Iris pigment epithelial cell (primary cell): ENCODE measurements at places on chromosomes 16 and 17.

DNA sequence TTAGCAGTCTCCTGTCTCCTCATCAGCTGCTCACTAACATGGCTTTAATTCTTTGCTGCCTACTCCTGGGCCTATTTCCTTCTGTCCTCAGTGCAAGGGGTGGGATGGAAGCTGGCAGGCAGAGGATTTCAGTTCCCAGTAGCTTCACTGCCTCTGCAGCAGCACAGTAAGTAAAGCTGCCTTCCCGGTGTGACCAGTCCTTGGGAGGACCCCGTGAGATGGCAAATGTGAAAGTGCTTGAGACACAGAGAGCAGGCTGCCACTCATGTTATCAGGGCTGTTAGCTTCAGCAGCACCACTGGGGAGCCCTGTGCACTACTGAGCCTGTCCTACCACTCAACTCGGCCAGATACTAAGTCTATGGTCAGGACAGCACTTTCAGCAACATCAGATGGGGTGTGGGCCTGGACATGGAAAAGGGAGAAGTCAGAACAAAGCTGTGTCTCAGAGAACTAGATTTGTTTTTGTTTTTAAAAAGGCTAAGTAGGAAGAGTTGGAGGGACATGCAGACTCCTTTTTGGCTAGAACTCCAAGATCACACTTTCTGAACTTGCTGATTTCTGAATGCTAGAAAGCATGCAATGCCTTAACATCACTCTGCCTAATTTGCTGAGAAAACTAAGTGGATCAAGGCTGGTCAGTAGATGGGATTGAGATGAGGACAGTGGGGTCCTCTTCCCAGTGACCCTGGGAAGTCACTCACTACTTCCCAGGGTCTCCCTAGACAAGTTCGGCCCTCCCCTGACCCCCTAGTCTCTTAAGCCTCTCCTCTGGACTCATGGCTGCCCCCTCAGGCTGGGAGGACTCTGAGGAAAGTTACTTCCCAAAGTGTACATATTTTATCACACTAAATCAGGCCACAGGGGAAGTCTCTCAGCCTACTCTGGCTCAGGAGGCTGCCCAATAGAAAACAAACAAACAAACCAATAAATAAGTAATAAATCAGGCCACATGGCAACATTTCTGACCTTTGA, 1.1 kb downstream of the ACSF2 start:
- peak; percentile 39 for DNase-seq

- DNase-seq, result no peak
Measured at GRCh38 chr16:65767125-65767524, 599.4 kb upstream of the CDH5 start.

DNA sequence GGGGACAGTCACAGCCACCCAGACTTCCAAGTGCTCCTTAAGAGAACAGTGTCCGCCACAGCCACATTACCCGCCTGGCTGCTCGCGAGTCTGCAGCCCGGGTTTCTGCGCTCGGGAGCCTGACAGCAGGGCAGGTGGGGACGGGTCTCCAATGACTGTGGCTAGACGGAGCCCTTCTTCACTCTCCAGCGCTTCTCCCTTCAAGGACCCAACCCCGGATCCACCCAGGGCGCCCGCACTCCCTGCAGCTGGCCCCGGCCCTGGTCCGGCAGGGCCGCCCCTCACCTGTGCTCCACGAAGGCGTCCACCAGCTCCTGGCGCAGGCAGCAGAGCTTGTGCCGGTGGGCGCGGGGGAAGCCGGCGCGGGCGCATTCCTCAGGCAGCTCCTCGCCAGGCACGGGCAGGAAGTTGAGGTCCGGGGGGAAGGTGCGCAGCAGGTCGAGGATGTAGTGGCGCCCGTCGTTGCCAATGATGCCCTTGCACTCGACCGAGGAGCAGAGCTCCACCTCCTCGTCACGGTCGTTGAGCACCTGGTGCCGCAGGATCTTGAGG, 13.9 kb downstream of the CLUH start:
- DNase-seq, result no peak

DNA sequence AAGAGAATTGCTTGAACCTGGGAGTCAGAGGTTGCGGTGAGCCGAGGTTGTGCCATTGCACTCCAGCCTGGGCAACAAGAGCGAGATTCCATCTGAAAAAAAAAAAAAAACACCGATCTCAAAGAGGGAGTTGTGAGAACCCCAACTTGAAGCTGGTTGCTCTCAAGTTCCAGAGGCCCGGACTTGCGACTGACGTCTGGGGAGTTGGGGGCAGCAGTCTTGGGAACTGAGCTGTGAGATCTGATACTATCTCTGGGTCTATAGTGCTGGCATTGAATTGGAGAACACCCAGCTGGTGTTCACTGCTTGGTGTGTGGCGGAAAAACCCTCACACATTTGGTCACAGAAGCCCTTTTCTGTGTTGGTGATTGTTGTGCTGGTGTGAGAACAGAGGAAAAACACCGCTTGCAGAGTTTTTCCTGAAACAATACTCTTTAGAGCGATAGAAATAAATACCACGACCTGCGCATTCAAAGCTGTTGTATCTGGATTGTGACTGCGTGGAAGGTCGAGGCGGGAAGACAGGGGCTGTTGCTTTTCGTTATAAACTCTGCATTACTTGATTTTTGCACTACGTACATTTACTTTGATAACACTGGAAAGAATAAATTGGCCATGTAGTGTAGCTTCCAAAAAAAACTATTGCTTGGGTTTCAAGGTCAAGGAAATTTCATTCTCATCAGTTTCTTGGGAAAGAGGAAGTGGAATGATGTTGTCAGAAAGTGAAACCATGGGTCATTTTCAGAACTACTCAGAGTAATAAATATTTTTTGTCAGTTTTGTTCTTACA, 8.8 kb downstream of the SCIMP start:
- DNase-seq, result no peak

- no peak for DNase-seq
Measured at GRCh38 chr17:65559804-65560627, 1.4 kb downstream of the AXIN2 start.

DNA sequence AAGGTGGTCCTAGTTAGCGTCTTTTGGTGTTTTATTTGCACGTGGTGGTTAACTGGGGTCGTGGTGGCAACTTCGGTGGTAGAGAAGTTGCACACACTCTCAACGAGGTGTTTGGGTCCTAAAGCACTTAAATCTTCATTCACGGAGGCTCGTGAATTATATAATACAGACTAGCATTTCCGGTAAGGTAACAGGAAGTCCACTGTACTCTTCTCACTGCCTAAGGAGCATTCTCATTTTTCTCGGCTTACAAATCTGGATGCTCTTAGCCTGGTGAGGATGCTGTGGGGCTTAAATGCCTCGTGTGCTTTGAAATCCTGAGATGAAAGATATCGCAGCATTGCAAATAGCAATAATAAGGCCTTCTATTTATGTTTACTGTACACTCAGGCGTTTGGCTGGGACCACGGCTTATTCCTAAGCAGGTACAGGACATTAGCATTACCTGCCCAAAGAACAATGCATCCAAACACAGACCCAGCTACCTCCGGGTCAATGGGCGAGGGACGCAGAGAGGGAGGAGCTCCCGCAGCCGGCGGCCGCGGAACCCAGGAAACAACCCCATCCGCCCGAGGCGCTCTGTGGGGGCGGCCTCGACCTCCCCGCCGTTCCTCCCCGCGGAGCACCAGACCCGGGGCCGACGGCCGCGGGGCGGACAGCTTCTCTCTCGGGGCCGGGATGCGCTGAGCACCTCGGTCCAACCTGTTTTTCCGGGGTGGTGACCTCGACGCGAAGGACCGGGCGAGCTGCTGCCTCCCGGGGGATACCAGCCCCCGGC, 856 bp downstream of the DNAJA2 start:
- DNase-seq, result peak; percentile 43

DNA sequence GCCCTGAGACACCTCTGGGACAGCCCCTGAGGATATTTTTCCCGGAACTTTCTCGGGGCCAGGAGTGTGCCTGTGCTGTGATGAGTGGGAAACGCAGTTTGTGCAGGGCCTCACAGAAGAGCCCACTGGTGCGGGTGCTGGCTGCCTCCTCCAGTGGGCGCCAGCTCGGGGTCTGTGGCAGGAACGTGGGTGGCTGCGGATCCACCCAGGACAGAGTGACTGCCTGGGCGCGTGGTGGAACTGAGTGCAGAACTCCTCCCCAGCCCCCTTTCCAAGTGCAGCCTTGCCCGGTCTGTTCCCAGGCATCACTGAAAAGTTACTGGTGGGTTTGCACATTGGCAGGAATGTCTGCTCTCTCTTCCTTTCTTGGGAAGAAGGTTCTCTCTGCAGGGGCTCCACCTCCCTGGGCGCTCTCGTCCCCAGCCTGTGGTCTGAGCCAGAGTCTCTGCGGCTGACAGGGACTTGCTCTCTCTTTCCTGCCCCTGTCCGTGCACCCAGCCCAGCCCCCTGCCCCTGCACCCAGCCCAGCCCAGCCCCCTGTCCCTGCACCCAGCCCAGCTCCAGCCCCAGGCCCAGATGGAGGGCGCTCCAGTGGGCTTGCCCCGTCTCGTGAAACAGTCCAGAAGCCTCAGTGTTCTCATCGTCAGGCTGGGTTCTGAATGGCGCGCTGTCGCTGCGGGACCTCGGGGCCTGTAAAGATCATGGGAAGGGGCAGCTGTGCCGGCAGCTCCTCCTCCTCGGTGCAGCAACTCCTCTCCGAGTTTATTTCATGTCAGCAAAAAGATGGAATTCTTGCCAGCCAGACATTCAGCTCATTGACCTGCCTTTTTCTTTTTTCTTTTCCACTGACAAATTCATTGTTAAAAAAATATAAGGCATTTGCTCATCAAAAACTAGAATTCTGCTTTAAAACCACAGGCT, 117.5 kb downstream of the BANP start:
- DNase-seq, result no peak

GRCh38 chr16:50436271-50436670, 67.5 kb upstream of the BRD7 start:
- DNase-seq, result no peak

DNA sequence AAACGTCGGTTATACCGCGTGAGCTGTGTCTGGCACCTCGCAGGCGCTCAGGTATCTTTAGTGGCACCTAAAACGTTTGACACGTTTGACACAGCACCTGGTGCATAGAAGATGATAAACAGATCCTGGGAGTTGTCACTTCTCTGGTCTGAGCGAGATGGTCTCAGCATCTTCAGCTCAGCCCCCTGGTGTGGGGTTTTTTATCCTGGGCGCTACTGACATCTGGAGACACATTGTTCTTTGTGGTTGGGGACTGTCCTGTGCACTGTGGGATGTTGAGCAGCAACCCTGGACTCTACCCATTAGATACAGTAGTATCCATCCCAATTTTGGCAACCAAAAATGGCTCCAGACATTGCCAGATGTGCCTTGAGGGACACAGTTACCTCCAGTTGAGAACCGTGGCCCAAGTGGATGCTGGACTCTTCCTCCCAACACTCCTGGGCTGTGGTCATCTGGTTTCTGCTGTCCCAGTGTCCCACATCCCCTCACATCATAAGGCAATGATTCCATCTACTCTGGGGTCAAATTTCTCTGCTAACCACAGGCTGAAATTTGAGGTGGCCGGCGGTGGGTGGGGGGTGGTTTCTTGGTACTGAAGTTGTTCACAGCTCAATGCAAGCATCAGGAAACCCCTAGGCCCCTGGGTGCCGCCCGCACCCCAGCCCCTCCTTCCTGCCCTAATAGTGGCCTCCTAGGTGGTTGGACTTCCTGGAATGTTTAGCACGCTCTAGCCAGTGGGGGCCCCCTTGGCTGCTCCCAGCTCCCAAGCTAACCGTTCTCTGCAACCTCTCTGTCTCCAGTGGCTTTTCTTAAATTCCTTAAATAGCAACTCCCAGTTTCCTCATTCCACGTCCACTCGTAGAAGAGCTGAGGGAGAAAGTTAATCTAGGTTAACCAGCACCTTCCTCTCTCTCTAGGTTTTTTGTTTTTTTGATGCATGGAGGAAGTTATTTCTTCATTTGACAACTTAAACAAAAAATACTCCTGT, 124.8 kb downstream of the ABCC1 start:
- peak; percentile 96 for DNase-seq

DNA sequence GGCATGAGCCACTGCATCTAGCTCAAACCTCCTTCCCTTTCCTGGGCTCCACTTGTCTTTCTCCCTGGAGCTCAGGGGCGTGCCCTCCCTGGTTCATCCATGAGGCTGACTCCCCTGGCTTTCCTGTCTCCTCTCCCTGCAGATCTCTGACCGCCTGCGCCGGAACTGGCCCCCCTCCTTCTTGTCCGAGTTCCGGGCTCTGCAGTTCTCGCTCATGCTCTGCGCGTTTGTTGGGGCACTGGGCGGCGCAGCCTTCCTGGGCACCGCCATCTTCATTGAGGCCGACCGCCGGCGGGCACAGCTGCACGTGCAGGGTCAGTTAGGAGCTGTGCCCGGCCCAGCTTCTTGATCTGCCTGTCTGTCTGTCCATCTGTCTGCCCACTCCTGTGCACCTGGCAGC, 1.2 kb upstream of the LAT start:
- no peak for DNase-seq

DNA sequence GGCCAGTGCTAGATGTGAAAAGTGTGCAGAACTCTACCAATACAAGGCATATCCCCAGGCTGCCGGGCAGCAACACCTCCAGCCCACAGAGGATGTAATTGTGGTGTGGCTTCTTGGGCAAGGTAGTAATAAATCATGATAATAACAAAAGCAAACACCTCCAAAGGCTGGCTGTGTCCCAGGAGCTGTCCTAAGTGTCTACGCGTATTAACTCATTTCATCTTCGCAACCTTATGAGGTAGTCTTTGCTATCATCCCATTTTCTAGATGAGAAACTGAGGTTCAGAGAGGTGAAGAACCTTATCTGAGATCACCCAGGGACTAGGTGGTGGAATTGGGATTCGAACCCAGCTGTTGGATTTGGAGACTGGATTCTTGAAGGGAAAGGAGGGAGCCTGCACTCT, 5.3 kb downstream of the PDK2 start:
- no peak for DNase-seq

- DNase-seq, result no peak
Measured at GRCh38 chr16:84166796-84167695, 19.8 kb downstream of the TAF1C start.

GRCh38 chr17:60128171-60128859, 21.5 kb upstream of the CA4 start:
- DNase-seq, result no peak

GRCh38 chr16:58419241-58419990, 27.1 kb downstream of the GINS3 start:
- no peak for DNase-seq

GRCh38 chr17:40622509-40622928, 25.1 kb downstream of the SMARCE1 start:
- no peak for DNase-seq

DNA sequence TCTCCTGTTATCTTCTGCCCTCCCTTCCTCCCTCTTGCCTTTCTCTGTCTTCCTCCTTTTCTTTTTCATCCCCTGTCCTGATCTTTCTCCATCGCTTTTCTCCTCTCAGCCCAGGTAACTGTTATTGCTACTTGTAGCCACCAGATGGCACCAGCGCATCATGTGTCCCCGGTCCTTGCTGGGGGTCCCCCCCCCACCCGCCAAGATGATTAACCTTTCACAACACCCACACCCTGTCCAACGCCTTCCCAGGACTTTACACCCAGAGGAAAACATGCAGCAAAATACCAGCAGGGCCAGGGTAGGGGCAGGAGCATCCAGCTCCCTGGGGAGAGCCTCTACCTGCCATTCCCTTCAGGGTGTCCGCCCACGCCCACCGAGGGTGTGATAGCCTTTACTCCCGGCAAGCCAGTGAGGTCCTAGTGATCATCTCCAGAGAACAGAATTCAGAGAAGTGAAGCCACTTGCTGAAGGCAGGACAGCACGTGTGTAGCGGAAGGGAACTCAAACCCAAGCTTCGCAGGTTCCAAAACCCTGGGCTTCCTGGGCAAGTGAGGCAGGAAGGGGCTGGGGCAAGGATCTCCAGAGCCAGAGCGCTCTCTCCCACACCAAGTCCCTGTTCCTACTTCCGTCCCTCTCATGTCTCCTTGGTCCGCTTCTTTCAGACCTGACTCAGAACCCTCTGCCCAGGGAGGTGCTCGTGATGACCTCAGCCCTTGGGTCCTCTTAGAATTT, 13.4 kb upstream of the TAC4 start:
- peak; percentile 16 for DNase-seq

- no peak for DNase-seq
Measured at GRCh38 chr16:48000622-48001021, 155.2 kb downstream of the ABCC12 start.
